NCI-H1436 (cell line): ENCODE measurements at places on chromosomes 2 and 18.

DNA sequence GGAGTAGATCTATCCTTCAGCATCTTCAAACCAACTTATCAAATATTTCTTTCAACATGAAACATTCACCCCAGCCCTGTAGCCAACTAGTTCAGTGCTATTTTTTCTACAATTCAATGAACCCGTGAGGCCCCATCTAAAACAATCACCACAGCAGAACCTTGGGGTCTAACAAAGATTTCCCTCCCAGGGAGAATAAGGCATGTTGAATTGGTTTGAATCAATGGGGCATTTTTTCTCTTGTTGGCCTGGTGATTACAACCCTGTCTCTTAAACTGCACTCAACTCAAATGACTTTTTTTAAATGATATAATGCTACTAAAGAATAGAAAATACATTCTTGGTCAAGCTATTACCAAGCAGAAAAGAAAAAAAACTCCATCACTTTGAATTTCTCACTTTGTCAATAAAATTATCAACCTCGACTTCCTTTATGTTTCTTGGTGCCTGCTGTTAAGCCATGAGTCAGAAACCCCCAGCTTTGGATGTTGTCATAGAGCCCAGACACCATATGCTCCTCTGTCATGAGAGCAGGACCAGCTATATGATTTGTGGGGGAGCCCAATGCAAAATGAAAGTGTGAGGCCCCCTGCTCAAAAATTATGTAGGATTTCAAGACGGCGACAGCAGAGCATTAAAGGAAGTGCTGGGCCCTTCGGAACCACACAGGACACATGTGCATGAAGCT lies 282.4 kb downstream of the MEIS1 start:
- no peak for DNase-seq

DNA sequence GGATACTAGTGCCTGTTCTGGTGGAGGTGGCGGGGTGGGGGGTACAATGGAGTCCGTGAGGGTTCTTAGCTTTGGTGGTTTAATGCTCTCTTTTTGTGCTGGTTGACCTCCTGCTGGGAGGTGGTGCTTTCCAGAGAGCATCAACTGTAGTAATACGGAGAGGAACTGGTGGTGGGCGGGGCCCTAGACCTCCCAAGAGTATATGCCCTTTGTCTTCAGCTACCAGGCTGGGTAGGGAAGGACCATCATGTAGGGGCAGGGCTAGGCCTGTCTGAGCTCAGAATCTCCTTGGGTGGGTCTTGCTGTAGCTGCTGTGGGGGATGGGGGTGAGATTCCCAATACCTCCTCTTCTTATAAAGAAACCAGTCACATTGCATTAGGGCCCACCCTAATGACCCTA lies 27.1 kb downstream of the CAMKMT start:
- DNase-seq, result no peak

DNA sequence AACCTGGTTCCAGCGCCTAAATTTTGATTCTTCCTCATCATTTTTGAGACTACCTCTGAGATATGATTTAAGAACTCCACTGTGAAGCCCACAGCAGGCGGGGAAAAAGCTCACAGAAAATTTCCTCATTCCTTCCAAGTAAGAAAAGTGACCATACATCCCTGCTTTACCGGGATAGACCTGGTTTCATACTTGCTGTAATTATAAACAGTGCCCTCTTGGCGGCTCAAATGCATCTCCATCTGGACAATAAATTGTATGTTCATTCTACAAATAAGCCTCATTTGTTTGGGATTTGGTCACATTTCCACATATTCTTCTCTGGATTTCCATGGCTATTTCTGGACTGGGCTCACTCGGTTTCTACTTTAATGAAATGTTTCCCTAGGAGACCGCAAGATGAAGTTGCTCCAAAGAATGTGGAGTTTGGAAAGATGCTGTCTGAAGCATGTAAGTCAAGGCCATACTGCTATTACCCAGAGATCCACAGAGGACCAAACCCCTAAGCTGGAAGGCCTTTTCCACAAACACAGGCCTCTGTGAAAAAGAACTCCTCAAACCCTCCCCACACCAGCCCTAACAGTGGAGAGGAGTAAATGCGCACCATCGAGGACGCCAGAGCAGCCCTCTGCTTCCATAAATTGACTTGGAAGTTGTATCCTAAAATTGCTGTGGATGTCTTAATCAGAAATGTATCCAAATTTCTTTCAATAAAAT lies 13.9 kb downstream of the STAT1 start:
- no peak for DNase-seq

DNA sequence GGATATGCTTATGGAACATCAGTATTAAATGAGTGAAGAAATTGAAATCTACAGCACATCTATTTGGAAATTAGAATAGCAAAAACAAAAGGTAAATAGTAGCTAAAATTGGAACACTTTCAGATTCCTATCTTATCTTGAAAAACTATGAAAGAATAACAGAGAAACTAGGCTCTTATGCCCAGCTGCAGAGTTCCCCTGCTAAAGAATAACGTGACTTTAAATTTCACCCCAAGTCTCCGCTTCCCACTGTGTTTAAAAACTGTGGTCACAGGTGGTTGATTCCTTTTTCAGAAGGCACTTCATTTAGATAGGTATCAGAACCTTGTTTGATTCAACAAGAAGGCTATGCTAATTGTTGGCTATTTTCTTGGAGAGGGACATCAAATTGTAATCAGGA lies 30.1 kb downstream of the ARHGAP28 start:
- DNase-seq, result no peak

DNA sequence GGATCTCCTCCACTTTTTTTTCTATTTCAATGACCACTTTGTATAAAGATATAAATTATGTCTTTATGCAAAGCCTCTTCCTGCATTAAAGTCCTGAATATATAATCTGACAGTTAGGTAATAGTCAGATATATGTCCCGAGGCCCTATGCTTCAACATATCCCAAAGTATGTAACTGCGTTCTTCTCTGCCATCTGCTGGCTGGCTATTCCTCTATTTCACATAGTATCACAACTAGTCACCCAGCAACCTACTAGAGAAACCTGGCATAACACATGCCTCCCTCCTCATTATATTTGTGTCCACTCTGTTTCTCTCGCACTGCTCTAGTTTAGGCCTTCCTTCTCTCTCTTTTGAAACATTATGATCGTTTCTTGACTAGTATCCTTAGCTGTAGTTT lies 640.8 kb downstream of the DPP10 start:
- no peak for DNase-seq

DNA sequence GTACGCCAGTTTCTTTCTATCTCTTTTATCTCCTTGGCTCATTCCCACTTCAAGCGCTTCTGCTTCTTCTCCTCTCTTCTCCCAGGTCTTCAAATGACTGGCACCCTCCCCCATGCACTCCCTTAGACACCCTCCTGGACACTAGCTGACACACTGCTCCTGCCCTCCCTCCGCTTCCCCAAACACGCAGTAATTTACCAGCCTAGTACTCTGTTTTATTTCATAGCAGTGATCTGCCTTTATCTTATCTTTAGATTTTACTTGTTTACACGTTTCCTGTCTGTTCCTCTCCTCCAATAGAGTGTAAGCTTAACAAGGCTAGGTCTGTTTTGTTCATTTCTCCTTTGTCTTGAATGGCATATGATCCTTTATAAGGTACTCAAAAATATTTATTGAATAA lies 93.9 kb downstream of the SCN3A start:
- no peak for DNase-seq

GRCh38 chr2:22890132-22890531 lies 494.8 kb upstream of the KLHL29 start:
- no peak for DNase-seq

DNA sequence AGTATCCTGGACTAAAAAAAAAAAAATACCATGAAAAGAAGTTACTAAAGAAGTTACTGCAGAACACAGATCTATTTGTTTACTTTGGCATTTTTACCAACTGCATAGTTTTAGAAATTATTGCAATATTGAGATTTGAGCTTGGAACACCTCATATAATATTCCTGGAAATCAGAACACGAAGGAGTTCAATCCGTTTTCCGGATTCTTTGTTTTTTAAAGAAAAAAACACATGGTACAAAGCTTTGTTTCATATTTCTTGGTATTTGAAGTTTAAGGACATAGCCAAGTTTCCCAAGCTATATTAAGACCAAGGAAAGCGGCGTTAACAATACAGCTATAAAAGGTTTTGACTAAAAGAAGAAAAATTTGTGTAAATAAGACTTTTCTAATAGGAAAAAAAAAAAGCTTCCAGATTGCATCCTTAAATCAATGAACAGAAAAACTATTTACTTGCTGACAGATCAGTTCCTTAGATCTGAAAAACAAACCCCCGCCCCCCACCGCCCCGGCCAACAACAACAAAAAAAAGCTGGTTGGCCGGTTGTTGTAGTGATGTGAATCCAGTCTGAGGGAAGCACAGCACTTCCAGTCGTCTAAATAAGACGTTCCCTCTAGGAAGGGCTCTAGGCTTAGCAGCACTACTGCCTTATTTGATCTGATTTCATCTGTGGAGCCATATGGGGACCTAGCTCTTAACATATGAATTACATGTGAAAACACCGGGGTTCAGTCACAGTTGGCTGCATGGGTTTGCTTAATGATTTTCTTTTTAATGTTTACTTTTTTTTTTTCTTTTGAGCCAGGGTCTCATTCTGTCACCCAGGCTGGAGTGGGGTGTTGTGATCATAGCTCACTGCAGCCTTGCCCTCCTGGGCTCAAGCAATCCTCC lies 2.5 kb upstream of the RHOB start:
- DNase-seq, result no peak

DNA sequence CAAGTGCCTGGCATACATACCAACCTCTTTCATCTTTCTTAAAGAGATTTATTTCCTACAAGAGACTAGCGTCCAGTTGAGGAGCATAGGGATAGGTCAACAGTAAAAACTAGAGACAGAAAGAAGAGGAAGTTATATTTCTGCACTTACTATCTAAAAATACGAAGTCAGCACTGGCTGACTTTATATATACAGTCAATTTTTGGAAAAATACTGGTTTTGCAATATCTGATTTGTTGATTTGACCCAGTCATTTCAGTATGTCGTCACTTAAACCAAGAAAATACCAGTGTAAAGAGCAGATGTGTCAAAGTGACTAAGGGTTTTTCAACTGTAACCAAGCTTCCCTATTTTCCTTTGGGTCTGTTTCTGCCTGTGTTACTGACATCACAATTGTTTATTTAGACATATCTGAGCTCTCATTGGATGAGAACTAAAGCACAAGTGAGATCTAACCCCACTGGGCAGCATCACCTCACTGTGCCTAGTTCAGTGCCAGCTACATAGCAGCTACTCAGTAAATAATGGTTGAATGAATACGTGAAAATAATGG lies 23.0 kb downstream of the CYTIP start:
- no peak for DNase-seq

DNA sequence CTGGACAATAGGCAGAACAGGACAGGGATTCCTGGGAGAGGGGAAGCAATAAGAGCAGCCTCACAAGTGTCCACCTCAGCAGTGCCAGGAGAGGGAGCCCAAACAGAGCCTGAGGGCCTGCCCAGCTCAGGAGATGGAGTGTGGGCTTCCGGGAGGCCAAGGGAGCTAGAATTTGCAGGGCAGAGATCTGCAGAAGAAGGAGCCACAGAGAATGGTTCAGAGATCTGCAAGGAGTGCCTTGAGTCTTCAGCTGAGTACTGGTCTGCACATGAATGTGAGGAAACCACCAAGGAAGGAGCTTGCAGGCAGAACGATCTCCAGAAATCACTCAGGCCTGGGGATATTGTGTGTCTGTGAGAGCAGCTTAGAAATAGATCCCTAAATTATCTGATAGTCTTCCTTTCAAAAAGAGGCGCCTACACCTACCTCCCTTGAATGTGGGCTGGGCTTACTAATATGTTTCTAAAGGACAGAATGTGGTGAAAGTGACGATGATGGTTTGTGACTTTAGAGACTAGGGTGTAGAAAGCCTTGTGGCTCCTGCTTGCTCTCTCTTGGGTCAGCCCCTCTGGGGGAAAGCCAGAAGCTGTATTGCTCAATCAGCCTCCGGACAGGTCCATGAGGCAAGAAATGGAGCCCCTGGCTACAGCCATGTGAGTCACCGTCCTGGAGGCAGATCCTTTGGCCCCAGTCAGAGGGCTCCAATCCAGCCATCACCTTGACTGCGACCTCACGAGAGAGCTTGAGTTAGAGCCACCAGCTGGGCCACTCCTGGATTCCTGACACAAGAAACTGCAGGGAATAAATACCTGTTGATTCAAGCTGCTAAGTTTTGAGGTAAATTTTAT lies 7.6 kb upstream of the LPIN1 start:
- DNase-seq, result peak; percentile 27

GRCh38 chr2:240478346-240479110 lies 43.1 kb downstream of the GPC1 start:
- DNase-seq, result no peak

DNA sequence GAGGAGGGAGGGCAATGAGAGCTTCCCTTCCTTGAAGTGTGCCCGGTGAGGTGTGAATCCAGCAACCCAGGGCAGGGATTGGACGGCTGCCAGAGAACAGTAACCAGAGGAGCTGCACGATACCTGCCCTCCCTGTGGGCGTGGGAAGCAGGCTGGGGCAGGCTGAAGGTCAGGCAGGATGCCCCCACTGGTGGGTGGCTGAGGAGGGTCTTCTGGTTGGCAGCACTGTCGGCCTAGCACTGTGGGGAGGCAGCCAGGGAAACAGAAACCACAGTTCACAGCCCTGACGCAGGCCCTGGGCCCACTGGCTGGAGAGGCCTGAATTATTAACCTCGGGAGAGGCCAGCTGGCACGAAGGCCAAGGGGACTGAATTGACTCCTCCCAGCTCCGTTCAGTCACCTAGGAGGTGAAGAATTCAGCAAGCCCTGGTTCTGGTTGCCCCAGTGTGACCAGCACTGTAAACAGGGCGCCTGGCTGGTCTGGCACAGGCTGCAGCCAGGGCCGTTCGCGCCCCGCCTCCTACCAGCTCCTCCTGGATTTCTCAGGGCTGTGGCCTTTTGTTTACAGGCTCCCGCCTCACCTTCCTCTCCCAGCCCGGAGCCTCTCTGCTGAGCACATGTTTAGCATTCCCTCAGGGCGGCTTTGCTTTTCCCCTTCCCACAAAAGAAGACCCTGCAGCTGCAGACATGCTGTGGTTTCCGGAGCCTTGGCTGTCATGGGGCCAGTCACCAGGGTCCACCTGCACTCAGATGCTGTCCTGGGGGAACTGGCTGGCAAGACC lies 97.8 kb downstream of the B3GNT2 start:
- DNase-seq, result peak; percentile 16

- no peak for DNase-seq
These were observed 1.5 kb upstream of the HOXD10 start for GRCh38 chr2:176114930-176115625.

GRCh38 chr2:68589963-68590362 lies 53.4 kb upstream of the PROKR1 start:
- DNase-seq, result no peak

DNA sequence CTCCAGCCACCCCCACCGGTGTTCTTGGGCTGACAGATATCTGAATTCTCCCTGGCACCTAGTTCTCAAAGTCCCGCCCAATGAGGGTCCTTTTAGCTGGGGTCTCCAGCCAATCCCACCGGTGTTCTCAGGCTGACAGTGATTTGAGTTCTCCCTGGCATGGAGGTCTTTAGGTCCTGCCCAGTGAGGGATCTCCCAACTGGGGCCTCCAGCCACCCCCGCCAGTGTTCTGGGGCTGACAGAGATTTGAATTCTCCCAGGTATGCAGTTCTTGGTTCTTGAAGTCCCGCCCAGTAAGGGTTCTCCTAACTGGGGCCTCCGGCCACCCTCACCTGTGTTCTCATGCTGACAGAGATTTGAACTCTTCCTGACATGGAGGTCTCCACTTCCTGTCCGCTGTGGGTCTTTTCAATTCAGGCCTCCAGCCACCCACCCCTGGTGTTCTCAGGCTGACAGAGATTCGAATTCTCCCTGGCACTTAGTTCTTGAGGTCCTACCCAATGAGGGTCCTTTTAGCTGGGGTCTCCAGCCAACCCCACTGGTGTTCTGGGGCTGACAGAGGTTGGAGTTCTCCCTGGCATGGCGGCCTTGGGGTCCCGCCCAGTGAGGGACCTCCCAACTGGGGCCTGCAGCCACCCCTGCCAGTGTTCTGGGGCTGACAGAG lies 154.6 kb downstream of the ANKRD36 start:
- no peak for DNase-seq

- DNase-seq, result no peak
These were observed 40.8 kb upstream of the ARHGAP15 start for GRCh38 chr2:143088388-143088787.
